ENCODE measurements at places on chromosomes 1 and 21.

DNA sequence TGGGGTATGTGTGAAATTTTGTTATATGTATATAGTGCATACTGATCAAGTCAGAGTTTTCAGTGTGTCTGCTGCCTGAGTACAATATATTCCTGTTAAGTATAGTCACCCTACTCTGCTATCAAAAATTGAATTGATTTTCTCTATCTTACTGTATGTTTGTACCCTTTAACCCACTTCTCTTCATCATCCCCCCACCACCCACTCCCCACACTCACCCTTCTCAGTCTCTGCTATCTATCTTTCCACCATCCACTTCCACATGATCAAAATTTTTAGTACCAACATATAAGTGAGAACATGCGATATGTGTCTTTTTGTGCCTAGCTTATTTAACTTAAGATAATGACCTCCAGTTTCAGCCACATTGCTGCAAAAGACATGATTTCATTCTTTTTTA is 4.2 kb downstream of the LY9 start:
- DNase-seq, result no peak

- DNase-seq, result no peak
These were observed 16.4 kb downstream of the PLPP3 start for GRCh38 chr1:56562891-56563452.

- DNase-seq, result no peak
These were observed 7.9 kb downstream of the ZNF684 start for GRCh38 chr1:40539338-40539737.

GRCh38 chr1:2049225-2049717 is 940 bp upstream of the PRKCZ start:
- DNase-seq, result no peak

DNA sequence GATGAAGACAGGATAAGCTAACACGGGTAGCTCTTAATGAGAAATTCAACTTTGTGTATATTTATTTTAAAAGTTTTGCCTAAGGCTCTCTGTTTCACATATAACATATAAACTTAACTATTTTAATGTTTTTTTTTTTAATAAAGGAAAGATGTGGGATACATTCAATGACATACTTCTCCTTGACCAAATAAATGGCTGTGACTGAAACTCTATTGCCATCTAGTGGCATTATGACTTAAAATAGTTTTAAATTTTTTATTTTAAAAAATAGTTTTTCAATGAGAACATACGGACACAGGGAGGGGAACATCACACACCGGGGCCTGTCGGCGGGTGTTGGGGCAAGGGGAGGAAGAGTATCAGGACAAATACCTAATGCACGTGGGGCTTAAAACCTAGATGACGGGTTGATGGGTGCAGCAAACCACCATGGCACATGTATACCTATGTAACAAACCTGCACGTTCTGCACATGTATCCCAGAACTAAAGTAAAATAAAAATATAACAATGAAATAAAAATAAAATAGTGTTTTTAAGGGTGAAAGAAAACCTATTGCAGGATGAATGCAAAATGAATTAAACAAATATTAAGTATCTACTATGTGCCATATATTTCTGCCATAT is 83.4 kb downstream of the LYST start:
- DNase-seq, result peak; percentile 15

- DNase-seq, result no peak
These were observed 7.3 kb upstream of the USP1 start for GRCh38 chr1:62429581-62429980.

GRCh38 chr1:58857680-58858673 is 74.1 kb upstream of the JUN start:
- DNase-seq, result no peak

DNA sequence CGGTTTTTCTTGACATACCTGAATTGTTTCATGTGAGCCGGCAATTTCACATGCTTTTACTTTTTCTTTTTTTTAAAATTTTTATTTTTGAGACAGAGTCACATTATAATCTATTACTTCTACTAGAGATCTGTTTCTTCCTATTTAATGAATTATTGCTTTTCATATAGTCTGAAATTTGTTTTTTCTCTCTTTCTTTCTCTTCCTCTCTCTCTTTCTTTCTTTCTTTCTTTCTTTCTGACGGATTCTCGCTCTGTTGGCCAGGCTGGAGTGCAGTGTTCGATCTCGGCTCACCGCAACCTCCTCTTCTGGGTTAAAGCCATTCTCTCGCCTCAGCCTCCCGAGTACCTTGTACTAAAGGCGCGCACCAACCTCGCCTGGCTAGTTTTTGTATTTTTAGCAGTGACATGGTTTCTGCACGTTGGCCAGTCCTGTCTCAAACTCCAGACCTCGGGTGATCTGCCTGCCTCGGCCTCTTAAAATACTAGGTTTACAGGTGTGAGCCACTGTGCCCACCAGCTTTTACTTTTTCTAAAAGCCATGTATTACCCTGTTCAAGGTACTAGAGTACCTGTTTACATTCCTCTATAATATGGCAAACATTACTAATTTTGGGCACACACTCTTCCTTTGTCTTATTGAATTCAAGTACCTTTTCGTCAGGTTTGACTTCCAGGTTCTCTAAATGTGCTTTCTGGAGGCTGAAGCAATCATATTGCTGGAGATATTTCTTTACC is 86.5 kb upstream of the RHOU start:
- no peak for DNase-seq

GRCh38 chr1:213693864-213694263 is 293.9 kb upstream of the PROX1 start:
- DNase-seq, result no peak

GRCh38 chr1:46585312-46585938 is 18.6 kb downstream of the MKNK1 start:
- no peak for DNase-seq

DNA sequence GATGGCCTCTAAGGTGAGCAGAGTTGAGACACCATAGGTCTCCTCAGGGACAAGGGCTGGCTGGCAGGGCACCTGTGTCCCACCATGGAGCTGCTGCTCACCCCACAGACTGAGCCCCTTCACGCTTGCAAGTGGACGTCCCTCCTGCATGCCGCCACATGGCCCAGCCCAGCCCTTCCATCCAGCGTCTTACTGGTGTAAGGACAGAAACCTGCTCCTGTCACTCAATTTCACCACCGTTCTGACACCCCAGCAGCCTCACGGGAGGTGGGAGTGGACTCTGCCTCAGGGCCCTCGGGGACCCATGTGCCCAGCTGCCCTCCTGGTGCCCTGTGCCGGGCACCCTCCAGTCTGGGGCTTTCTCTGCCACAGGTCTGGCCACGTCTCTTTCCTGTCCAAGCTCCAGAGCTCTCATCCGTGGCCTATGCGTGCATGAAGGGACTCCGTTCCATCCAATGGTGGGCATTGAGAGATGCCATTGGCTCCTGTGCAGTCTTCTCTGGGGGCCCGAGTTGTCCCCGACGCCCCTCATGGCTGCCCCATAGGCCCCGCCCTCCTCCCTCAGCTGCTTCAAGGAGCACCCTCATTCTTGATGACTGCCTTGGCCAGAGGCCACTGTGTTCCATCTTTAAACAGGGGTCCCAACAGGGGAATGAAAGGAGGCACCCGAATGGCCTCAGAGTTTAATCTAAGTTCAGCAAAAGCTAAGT is 42.6 kb upstream of the COL6A1 start:
- DNase-seq, result no peak

DNA sequence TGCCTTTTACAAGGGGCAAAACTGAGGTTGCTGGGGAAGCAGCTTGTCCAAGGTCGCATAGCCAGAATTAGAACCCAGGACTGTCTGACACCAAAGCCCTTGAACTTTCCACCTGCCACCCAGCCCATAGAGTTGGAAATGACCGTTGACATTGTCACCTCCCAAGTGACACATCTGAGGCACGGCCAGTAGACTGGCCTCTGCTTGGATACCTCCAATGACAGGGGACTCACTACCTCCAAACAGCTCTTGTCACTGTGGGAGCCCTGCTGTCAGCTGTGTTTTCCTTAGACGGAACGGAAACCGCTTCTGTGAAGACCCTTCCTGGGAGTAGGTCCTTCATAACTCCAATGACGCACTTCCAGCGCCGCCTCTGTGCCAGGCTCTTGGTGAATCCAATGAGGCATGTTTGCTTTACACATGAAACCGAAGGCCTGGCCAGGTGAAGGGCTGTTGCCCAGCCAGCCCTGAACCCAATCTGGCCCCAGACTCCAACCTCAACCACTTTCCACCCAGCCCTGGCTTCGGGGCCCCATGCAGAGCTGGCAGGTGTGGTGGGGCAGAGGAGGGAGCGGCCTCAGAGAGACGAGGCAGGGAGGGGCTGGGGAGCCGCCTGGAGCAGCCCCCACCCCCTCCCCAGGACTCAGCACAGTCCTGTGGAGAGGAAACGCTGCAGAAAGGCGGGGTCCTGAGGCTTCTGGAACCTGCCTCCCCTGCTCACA is 109.2 kb upstream of the IFFO2 start:
- DNase-seq, result no peak

GRCh38 chr1:197284966-197285365 is 16.9 kb downstream of the CRB1 start:
- DNase-seq, result no peak

- no peak for DNase-seq
These were observed 93.8 kb downstream of the ZFYVE9 start for GRCh38 chr1:52235646-52236045.

- DNase-seq, result no peak
These were observed 199.5 kb downstream of the GPATCH2 start for GRCh38 chr1:217431395-217431794.

DNA sequence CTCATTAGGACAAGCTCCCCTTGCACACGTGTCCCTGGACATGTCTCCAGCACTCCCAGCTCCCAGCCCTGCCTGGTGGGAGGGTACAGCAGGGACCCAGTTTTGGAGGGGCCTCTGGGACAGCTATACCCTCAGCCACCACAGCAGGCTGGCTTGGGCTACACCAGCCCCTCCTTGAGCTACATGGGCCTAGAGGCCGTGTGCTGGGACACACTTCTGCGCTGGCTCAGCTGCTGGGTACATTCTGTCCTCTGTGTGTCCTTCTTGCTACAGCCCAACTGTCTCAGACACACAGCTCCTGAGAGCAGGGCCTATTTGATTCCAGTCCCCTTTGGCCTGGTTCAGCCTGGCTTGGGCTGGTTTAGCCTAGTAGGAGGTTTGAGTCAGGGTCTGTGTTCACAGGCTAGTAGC is 26.7 kb downstream of the DMAP1 start:
- DNase-seq, result no peak

- no peak for DNase-seq
These were observed 66.5 kb upstream of the LYST start for GRCh38 chr1:235933017-235933765.

DNA sequence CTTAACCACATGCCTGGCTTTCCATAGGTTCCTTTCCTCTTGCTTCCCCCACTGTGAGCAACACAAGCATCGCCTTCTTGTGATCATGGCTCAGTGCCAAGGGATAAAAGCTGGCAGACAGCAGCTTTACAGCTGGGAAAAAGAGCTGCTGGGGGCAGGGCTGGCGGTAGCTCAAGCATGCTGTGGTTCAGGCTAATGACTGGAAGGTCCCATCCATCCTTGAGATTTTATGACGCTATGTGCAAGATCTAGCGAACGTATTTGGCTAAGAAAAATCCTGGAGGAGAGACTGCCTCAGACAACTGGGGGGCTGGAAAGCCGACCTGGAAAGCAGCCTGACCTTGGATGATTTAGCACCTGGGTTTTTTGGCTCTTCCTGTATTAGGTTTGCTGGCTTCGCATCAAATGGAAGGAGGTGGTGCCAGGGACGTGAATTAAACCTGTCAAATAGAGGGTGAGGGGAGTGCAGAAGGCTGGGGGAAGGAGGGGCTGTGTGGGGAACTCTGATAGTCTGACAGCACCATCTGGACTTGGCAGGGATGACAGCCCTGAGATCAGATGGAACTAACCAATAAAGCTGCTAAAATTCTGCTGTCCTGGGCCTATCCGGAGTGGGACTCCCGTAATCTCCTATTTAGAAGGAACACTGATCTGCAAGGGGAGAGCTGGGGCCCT is 34.8 kb downstream of the ZMYND12 start:
- DNase-seq, result peak; percentile 42

GRCh38 chr1:222897527-222898190 is 82.8 kb downstream of the DISP1 start:
- DNase-seq, result no peak

DNA sequence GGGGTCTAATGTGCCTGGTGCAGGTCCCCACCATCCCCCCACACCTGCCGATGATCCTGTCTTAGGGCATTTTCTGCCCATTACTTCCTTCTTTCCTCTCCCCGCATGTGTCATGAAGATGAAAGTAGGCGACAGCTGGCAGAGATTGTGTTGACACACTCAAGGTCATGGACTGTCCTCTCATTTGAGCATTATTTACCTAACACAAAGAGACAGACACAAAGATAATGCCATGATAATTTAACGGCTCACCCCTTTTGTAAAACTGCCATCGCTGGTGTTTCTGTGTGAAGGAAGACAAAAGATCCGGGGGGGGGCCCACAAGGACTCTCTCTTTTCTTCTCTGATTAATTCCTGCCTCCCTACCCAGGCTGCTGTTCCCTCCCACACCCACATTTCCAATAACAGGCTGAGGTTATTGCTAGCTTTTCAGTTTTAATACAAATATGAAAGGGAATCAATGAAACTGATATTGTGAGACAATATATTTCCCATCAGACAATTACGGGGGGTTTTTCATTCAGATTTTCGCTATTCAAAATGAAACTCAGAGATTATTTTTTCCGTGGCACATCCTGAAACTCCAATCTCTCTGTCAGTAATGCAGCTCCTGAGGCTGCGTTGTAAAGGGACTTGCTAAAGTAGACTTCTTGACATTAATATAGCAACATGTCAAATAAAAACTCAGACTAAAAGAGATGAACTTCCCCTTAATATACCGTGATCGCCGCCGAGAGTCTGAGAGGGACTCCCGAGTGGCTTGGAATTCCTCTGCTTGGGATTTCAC is 561.1 kb downstream of the NPHP4 start:
- DNase-seq, result no peak

DNA sequence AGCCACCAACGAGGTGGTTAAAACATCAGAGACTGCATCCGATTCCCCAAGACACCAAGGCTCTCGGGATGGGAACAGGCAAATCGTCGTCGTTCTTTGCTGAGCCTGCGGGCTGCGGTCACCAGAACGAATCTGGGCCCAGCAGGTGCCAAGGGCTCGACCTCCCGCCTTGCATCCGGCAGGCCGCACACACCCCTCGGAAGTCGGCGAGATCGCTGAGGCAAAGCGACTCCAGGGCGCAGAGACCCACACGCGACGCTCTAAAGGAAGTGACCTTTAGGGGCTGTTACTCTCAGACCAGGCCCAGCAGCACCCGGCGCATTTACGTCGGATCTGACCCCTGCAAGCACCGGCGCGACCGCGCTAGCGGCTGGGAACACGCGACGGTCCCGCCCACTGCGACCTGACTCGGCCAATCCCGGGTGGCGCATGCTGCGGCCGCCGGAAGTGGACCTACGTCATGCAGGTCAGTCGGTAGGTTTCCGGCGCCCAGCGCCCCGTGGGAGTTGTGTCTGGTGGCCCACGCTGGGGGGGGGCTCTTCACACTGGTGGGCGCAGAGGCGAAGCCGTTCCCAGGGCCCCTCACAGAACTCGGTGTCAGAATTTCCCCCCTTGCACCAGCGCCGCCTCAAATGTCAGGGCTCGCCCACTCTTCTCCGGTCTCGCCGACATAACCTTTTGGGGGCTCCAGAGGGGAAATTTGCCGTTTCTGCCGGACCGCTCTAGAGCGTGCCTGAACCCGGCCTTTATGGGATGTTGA is 7.5 kb upstream of the PARK7 start:
- DNase-seq, result peak; percentile 45

Measured in AG04450 (cell line).